Mucosa of descending colon (tissue), 3 donors: ENCODE measurements at places on chromosomes 5 and 9.

- DNase-seq, result no peak
Measured at GRCh38 chr5:16781828-16782626, 154.1 kb downstream of the MYO10 start.

DNA sequence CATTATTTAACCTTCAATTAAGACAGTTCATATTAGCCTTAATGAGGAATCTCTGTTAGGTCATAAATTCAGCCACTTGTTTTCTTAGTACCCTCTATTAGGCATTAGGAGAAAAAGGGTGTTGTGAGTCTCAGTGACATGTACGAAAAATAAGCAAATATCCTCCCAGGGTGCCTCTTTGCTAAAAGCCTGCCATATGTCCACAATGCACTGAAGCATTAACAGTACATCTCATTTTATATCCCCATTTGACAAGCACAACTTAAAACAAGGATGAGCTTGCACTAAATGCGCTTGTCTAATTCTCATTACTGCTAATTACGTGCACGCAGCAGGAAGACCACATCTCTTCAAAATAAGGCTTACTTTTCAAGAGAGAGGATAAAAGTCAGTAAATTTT lies 48.4 kb upstream of the SRFBP1 start:
- no peak for DNase-seq

DNA sequence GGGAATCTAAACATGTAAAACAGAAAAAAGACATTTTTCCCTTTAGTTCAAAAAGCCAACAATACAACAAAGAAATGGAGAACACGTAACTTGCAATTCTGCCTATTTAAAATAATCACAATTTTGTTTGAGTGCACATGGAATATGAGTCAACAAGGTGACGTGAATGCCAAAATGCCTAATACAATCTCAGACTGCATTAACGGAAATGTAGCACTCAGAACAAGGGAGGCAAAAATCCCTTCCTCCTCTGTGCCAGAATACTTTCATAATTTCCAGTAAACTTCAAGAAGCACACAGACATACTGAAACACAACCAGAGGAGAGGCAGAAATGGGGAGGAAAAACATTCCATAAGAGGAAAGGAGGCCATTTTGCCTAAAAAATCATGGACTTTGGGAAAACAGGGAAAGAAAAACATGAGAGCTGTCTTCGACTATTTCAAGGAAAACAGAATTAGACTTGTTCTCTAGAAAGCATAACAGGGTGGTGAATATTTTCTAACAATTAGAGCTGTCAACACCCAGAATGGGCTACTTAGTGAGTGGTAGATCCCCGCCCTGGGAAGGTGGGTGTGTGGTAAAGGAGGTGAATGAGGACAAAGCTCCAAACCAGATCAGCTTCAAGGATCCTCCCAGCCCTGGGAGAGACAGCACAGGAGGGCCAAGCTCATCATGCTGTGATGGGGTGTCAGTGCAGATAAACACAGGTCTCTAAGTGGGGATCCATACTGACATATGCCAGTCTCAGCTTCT lies 48.2 kb downstream of the ABCA1 start:
- no peak for DNase-seq

DNA sequence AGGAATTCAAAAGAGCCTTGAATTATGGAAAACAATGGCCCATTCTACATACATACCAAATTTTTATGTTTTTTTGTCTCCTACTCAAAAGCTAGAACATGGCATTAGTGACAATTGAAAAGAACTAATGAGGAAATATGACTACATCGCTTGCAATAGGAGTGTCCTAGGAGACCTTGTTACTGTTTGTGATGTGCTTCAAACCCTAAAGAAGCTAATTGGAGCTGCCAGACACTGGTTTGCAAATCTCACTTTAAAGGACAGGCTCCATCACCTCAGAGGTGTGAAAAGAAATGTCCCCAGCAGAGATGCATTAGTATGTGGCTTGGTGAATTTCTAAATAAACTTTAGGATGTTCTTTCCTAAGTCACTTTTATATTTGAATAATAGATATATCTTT lies 354.2 kb upstream of the EFNA5 start:
- DNase-seq, result no peak
